ENCODE measurements at places on chromosomes 11 and 22.

DNA sequence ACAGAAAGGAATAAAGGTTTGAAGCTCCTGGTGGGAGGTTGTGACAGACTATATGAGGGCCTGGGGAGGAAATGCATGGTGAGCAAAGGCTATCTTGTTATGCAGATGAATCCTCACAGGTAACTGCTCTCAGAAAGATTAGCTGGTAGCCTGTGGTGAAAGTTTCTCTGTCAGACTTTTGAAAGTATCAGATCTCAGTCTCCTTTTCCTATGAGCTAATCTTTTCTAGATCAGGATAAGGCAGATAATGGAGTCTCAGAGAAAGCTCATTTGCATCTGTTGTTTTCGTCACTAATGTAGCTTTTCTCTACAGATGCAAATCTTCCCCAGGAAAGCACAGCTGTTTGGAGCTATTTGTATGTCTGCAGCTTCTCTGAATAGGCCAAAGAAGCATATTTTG, 21.0 kb upstream of the OR6X1 start:
- DNase-seq: no peak

- no peak for DNase-seq
Observed at GRCh38 chr11:5736396-5736795, at the start of gene OR56B1. TSS of gene OR56B1 (plus strand) at chr11:5736448. CDS start at chr11:5736517, 69 bp downstream.

- DNase-seq: peak; percentile 26
Observed at GRCh38 chr11:96338910-96339705, 3.9 kb downstream of the MAML2 start.

GRCh38 chr11:30811226-30811755, 225.1 kb upstream of the MPPED2 start:
- no peak for DNase-seq

DNA sequence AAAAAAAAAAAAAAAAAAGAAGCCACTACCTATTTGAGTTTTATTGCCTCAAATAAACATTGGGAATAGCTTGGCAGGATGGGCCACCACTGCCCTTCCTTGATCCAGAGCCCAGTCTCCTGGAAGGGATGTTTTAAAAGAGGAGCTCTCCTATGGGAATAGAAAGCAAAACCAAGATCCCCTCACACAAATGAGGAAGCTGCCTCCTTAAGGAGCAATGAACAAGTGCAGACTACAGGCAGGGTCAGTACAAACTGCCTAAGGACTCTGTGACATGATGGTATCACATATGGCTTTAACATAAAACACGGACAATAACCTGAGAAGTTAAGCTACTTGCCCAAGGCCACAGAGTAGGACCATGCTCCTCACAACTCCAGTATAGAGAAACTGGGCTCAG, 120.8 kb downstream of the NAT10 start:
- no peak for DNase-seq

DNA sequence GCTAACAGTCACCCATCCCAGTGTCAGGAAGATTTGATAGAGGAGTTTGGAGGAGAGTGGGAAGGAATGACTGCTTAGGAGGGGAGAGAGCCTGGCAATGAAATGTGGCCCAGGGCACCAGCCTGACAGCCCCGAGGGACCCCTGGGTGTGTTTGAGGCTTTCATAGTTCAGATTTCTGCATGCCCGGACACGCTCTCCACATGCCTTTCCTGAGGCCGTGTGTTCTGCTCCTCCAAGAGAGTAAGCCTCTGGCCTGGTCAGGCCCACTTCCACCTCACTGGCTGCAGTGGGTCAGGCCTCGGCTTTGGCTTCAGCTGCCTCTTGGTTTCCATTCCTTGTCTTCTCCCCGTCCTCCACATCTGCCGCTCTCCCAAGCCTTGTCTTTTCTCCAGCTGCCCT, 78.4 kb downstream of the C22orf31 start:
- no peak for DNase-seq

DNA sequence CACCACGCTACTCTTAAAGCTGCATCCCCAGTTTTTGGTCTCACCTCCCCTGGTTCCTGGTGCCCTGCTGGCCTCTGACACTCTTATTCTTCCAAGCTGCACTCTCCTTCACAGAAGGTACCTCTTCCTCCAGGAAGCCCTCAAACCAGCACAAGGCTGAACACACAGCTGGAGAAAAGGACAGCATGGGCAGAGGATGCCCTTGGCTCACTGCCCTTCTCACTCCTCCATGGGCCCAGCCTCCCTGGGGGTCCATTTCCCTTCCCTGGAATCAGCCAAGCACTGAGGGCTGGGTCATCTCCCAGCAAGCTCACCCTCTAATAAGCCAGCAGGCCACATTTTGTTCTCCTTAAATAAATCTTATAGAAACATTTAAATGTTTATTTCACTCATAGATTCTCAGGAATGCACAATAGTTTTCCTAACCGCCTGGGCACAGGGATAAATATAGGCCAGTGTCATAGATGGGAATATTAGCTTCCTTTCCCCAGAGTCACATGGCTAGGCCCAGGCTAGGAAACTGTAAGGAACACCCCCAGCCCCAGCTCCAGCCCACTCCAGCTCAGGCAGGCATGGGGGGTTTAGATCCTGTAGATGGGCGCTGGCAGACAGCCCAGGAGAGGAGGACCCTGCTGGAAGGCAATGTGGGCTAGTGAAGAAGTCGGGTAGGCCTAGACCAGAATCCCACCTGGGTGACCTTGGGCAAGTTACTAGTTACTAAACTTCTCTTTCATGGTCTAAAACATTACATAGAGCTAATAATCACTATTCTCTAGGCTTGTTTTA, 51.5 kb downstream of the IRAG1 start:
- DNase-seq: no peak

DNA sequence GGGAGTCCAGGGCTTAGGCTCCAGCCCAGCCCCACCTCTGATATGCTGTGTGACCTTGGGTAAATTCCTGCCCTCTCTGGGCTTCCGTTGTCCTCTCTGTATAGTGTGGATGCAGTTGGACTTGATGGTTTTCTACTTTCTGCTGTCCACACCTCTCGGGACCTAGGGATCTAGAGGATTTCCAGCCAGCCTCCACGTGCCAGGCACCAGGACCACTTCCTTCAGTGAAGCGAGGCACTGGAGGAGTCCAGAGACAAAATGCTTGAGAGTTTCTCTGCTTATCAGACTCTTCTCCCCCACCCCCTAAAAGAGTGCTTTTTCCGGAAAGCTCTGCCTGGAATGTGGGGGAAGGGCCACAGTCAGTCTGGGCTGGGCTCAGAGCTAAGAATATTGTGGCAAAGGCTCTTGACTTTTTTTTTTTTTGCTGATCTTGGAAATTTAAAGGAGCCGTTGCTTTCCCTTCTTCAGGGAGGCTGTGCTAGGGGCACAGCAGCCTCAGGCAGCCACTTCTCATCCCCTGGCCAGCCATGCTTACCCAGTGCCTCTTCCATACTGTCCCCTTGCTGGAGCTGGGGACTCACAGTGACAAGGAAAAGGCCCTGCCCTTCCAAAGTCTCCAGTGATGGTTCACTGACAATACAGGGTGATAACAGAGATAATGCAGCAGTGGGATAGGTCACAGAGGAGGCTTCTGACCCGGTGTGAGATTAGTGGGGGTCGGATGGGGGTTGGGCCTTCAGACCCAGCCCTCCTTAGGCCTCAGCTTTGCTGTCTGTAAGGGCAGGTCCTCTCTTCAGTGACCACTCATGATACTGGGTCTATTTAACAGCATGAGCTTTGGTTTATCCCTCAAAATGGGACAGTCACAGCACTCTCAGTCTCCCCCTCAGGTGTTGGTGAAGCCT, 2.9 kb upstream of the SERPINH1 start:
- peak; percentile 70 for DNase-seq

- no peak for DNase-seq
Observed at GRCh38 chr22:49012712-49013395, 814.8 kb downstream of the BRD1 start.

DNA sequence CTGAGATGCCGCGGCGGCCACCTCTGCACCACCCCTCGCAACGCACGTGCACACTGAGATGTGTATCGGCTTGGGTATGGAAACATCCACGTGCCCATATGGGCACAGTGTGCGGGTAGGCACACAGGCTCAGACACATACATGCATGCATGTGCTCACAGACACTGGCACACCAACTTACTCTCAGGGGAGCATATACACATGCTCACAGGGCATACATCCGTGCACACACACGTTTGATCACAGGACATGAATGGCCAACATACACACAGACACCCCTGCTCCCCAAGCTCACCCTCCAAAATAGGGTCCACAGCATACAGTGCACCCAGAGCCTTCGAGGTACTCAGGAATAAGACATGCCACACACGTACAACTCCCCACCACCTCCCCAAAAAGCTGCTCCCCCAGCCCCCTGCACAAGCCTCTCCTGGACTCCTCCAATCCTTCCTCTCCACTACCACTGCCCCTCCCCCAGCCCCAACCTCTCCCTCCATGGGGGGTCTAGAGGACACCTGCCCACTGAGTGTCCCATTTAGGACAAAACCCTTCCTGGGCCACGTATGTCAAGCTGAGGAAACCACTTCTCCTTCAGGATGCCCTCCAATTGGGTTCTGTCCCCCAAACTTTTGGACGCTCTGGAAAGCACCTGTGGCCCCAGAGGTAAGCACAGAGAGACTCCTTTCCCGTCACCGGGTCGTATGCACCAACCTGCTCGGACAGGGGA, 53.1 kb downstream of the SLC22A12 start:
- no peak for DNase-seq

GRCh38 chr11:102306048-102306597, 11.2 kb upstream of the BIRC3 start:
- no peak for DNase-seq

DNA sequence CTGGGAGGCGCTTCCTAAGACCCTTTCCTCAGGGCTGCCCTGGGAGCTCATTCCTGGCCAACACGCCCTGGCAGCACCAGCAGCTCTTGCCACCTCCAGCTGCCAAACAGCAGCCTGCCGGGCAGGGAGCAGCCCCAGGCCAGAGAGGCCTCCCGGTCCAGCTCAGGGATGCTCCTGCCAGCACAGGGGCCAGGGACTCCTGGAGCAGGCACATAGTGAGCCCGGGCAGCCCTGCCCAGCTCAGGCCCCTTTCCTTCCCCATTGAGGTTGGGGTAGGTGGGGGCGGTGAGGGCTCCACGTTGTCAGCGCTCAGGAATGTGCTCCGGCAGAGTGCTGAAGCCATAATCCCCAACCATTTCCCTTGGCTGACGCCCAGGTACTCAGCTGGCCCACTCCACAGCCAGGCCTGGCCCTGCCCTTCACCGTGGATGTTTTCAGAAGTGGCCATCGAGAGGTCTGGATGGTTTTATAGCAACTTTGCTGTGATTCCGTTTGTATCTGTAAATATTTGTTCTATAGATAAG, 7.6 kb downstream of the SLC39A13 start:
- peak; percentile 94 for DNase-seq

- no peak for DNase-seq
Observed at GRCh38 chr11:66843776-66844495, 695 bp downstream of the RCE1 start.

- no peak for DNase-seq
Observed at GRCh38 chr22:26545385-26545784, 33.1 kb upstream of the TFIP11 start.

GRCh38 chr11:134763030-134763388, 351.0 kb upstream of the B3GAT1 start:
- DNase-seq: no peak

DNA sequence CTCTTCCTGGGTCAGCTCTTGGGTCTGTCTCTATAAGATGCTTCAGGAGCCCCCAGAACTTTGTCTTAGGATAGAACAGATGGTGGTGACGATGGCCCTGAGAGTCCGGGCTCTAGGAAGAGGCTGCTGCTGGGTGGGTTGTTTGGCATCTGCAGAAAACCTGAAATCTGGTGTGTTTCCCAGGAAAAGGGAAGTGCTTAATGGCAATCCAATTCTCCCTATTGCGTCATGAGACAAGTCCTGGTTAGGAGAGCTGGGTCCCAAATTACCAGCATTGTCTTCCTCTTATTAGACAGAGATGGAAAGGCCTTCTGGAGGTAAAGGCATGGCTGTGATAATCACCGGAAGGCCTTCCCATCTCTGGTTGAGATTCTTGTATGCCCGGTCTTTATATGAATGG, 48.9 kb upstream of the GRAMD1B start:
- DNase-seq: no peak

GRCh38 chr11:14971865-14972580, at the start of gene CALCA:
TSS of gene CALCA (minus strand) at chr11:14972351. CDS start at chr11:14971192, 1,159 bp downstream.
- DNase-seq: no peak

GRCh38 chr11:132140056-132140455, 769.6 kb downstream of the NTM start:
- DNase-seq: no peak

- DNase-seq: peak; percentile 36
Observed at GRCh38 chr11:118434553-118435289, 1.6 kb upstream of the KMT2A start.

- peak; percentile 73 for DNase-seq
Observed at GRCh38 chr11:113113801-113114704, 152.8 kb downstream of the NCAM1 start.

GRCh38 chr11:35486934-35487333, 38.5 kb downstream of the PAMR1 start:
- DNase-seq: no peak

- DNase-seq: peak; percentile 29
Observed at GRCh38 chr11:84824624-84825023, 802.5 kb downstream of the DLG2 start.

DNA sequence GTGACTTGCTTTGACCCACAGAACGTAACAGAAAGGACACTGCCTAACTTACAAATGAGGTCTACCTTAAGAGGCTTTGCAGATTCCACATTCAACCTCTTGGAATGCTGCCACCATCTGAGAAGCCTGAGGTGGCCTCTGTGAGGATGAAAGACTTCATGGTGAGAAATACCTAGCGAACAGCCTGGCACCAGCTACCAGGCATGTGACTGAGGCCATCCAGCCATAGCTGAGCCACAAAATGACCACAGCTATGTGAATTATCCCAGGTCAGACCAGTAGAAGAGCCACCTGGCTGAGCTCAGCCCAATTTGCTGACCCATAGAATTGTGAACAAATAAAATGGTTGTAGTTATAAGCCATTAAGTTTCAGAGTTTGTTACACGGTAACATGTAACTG, 37.5 kb downstream of the PPARA start:
- no peak for DNase-seq

DNA sequence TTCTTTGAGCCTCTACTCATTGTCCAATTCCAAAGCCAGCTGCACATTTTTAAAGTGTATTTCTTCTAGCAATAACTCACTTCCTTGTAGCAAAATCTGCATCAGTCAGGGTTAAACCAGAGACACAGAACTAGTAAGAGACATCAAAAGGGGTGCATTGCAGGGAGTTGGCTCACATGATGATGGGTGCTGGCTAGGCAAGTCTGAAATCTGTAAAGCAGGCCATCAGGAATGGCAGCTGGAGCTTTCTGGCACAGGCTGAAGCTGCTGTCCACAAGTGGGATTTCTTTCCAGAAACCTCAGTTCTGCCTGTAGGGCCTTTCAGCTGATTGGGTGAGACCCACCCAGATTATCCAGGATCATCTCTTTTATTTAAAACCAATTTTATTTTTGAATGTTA, 698.1 kb downstream of the NTM start:
- DNase-seq: no peak

- no peak for DNase-seq
Observed at GRCh38 chr11:14190992-14191778, 167.8 kb downstream of the RRAS2 start.
